ENCODE measurements at places on chromosomes 16 and 17.
A peak's percentile ranks its signal among the peaks of the same experiment; 100 is the strongest.

DNA sequence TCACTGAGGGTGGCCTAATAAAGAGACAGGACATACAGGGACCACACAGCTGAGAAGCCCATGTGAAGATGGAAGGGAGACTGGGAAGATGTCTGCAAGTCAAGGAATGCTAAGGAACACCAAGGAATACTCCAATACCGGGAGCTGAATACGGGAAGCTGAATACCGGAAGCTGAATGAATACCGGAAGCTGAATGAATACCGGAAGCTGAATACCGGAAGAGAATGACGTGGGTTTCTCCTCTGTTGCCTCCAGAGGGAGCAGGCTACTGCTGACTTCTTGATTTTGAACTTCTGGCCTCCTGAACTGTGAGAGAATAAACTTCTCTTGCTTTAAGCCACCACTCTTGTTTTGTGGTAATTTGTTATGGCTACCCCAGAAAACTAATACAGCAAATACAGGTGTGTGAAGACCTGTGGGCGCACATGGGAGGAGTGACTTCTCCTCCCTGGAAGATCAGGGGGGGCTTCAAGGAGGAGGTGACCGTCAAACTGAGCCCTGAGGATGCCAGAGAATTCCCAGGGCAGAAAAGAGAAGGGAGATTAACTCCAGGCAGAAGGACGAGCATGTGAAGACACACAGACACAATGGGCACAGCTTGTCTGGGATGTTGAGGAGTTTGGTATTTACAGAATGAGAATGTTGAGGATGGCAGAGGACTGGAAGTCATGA, 259.9 kb downstream of the IRF8 start:
- no peak overlapping the region for H3K27ac ChIP-seq
- no peak for DNase-seq
- H3K27me3 ChIP-seq, result no peaks in the 10 kb centered on the region
- H3K4me1 ChIP-seq, result no peaks in the 10 kb centered on the region
- no peak overlapping the region for H3K4me3 ChIP-seq
- H3K36me3 ChIP-seq, result no peaks in the 10 kb centered on the region

DNA sequence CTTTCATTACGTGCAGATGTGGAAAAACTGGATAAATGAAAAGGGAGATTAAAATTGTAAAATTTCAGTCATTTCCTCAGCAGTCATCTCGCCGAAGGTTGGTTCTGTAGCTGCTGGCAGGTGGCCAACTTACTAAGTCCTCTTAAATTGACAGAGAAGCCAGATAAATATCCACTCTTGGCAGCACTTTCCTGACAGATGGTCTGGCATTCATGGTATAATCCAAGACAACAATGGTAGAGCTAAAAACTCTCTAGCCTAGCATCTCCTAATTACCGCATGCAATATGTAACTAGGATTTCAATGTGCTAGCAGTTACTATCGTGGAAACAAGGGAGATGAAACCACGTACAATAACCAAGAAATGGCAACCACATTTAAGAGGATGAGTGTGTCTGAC, 306.3 kb downstream of the CNTNAP4 start:
- DNase-seq, result no peak
- H3K36me3 ChIP-seq, result no peaks in the 10 kb centered on the region
- H3K27me3 ChIP-seq, result no peaks in the 10 kb centered on the region

DNA sequence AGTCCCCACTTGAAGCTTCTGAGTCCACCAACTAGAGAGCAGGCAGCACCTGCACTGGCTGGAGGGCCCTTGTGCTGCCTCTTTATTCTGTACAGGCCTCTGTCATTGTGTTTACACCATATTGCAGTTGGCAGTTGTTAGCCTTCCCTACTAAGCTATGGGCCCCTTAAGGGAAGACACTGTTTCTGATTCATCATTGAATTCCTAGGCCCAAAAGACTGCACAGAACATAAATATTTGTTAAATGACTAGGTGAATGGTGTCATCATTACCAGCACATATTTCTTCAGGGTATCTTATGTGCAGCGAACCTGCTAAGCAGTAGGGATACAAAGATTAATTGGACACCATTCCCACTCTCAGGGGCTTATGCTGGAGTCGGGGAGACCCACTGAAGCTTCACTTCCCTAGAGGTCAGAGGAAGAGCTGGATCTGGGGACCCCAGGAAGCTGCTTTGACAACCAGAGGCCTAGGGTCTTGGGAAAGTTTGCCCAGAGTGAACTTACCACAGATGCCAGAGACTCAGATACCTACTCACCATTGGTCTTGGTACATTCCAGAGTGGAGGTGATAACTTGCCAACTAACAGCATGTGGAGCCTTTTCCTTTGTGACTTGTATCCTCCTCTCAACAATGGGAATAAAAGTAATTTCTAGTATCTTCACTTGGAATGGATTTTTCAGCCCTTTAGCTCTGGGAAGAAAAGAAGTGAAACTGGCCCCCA, 28.7 kb upstream of the DDX52 start:
- H3K36me3 ChIP-seq, result no peaks in the 10 kb centered on the region
- H3K4me1 ChIP-seq, result no peaks in the 10 kb centered on the region
- no peaks in the 10 kb centered on the region for H3K27me3 ChIP-seq
- no peak for DNase-seq
- no peak overlapping the region for H3K27ac ChIP-seq

DNA sequence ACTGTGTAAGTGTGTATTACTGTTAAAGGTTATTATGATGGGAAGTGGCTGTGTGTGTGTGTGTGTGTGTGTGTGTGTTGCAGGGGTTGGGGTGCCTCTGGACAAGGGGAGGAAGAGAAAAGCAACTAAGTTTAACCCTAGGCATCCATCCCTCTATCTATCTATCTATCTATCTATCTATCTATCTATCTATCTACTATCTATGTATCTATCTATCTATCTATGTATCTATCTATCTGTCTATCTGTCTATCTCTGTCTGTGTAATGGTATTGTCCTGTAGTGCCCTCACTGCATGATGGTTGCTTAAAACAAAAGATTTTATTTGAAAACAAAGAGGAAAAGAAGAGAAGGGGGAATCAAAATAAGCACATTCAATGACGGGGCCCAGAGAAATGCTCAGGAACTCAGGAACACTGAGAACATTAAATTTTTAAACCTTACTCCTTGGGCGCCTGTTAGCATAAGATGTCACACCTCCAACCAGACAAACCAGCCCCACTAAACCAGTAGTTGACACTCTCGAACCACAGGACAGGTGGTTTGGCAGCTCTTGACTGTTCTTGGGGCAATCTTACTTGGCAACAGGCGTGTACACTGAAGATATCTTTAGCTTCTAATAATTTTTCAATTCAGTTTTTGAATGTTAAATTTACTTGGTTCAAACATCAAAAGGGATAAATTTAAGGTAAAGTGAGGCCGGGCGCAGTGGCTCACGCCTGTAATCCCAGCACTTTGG, 5.1 kb upstream of the RPL26 start:
- no peak overlapping the region for H3K27ac ChIP-seq
- H3K4me1 ChIP-seq, result peaks cover 5% of the 10 kb centered on the region
- DNase-seq, result no peak
- H3K36me3 ChIP-seq, result no peaks in the 10 kb centered on the region
- no peak overlapping the region for H3K4me3 ChIP-seq
- no peaks in the 10 kb centered on the region for H3K27me3 ChIP-seq

DNA sequence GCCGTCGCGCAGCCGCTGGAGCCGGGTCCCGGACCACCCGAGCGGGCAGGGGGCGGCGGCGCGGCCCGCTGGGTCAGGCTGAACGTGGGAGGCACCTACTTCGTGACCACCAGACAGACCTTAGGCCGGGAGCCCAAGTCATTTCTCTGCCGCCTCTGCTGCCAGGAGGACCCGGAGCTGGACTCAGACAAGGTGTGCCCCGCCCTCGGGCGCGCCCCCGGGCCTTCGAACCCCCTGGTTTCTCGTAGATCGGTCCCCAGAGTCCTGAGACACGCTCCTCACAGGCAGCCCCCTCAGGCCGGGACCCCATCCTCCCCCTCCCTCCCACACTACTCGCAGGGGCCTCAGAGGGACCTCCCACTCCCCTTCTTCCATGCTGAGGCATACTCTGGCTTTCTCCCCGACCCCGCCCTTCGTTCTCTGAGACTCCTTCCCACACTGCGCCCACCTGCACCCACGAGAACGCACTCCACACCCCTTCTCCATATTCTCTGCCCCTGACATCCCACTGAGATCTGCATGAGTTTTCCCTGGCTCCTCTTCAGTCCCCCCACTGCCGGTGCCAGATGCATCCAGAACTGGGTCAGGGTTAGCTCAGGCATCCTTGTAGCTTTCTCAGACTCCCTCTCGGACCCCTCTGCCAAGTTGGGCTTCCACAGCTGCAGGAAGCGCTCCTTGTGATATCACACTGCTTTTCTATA, 523 bp downstream of the KCTD2 start:
- peak overlapping the region; percentile 97 for H3K4me3 ChIP-seq
- peaks cover 5% of the 10 kb centered on the region for H3K4me1 ChIP-seq
- H3K27ac ChIP-seq, result peak overlapping the region; percentile 74
- H3K27me3 ChIP-seq, result no peaks in the 10 kb centered on the region
- peaks cover 12% of the 10 kb centered on the region for H3K36me3 ChIP-seq

GRCh38 chr17:19567216-19568015, 33.8 kb downstream of the SLC47A1 start:
- no peak overlapping the region for H3K27ac ChIP-seq
- no peaks in the 10 kb centered on the region for H3K27me3 ChIP-seq
- no peak for DNase-seq
- H3K36me3 ChIP-seq, result no peaks in the 10 kb centered on the region

GRCh38 chr16:71345031-71345430, 13.5 kb upstream of the CALB2 start:
- no peaks in the 10 kb centered on the region for H3K4me1 ChIP-seq
- no peaks in the 10 kb centered on the region for H3K36me3 ChIP-seq
- H3K27ac ChIP-seq, result no peak overlapping the region
- DNase-seq, result no peak
